ENCODE measurements at places on chromosomes 3 and 15.

- no peak for DNase-seq
Measured at GRCh38 chr3:9422712-9423424, 25.5 kb downstream of the SETD5 start.

DNA sequence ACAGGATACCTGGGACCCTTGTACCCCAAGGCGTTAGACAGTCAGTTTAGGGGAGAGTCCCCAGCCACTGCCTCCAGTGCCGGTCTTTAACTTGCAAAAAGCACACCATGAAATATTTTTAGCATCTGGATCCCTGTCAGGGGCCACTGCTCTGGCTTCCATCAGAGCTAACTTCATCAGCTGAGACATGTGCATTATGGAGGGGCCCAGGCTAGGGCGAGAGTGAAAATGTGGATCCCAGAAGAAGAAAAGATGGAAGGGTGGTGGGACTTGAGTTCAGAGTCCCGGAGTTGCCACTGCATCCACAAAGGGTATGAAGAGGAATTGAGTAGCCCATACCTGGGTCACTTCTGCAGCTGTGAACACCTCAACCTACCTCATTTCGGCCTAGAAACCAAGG, 23.5 kb upstream of the SPATA12 start:
- no peak for DNase-seq

- no peak for DNase-seq
Measured at GRCh38 chr3:30658328-30659052, 52.1 kb downstream of the TGFBR2 start.

GRCh38 chr3:53518495-53518981, 24.1 kb downstream of the CACNA1D start:
- DNase-seq = no peak

DNA sequence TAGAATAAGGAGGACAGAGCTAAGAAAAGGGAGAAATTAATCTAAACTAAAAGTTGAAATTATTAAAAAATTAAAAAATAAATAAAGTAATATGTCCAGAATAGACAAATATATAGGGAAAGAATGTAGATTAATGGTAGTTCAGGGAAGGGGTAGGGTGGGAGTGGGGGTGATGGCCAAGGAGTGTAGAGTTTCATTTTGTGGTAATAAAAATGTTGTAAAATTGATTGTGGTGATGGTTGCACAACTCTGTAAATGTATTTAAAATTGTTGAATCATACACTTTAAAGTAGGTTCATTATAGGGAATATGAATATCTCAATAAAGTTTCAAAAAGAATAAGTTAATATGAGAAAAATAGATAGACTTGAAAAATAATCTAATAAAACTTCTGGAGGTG, 21.0 kb upstream of the FNDC3B start:
- DNase-seq = no peak

- no peak for DNase-seq
Measured at GRCh38 chr15:40256638-40257235, 17.9 kb downstream of the PAK6 start.

DNA sequence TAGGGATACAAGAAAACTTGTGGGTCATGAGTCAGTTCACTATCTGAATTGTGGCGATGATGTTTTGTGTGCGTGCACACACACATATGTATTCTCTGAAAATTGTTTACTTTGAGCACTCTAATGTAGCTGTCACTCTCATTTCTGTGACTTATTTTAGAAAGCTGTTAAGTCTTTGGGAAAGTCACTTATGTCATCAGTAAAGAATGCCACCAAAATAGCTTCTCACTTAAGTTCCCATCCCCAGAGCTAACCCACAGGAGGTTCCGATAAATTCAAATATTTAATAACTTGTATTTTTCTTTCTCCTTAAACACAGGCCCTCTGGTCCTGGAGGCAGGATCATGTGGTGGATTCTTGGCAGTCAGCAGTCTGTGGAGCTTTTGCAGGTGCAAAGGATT, 138.3 kb downstream of the LRIG1 start:
- no peak for DNase-seq

GRCh38 chr15:29035336-29036285, 149.8 kb downstream of the APBA2 start:
- DNase-seq = no peak

GRCh38 chr15:35055416-35056105, 29.5 kb downstream of the NANOGP8 start:
- DNase-seq = no peak

DNA sequence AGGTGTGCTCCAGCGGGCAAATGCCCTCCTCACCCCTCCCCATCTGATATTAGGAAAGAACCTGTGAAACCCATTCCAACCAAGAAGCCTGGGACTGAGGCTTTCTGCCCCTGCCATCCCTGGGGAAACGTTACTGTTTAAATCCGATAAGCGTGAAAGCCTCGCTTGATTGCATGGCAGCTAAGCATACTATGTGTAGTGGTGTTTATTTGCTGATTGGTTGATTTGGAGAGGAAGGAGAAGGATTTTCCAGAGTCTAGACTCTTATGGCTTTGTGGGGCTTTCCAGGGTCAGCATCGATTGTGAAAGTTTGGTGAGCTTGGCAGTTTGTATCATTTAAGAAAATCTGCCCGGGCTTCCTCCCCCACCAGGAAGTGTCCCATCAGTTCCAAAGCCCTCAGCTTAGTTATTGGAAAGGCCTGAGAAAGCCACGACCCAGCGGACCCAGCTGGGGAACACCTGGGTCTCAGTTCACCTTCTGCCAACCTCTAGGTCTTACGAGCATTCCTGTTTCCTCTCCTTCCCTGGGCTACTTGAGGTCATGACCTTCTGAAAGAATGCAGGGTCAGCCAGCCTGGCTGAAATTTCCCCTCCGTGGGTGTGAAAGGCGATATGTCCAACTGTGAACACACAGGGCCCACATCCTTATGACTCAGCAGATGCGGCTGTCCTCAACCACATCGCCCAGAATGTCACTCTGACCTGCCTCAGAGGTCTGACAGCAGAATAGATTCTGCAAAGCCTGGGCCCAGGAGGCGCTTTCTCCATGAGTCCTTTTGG, 62.8 kb upstream of the HERC1 start:
- no peak for DNase-seq

DNA sequence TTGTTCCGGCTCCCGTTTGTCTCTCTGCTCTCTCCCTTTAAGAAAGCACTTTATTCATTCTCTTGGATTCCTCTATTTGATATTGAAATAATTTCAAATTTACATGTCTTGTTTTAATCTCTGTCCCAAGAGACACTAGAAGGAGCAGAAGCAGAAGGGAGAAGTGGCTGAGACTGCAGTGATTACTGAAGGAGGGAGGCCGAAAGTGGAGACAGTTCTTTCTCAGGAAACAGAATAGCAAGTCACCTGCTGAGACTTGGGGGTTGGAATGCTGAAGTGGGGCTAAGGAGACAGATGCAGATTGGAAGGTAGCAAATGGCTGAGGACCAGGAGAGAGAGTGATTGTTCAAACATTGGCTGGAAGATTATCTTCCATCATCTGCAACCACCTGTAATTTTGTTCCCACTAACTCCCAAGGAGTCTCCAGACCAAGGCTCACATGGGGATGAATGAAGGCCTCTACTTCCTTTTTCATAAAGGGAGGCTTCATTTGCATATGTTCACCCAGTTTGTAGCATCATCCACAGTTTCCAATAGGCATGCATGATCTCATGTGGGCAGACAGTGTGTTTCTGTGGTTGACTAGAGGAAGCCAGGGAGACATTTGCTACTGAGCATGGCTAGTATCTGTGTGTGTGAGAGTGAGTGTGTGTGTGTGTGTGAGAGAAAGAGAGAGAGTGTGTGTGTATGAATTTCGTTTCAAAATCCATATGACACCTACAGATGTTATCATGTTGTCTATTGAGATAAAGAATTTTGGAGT, 24.0 kb downstream of the LTF start:
- DNase-seq = no peak

DNA sequence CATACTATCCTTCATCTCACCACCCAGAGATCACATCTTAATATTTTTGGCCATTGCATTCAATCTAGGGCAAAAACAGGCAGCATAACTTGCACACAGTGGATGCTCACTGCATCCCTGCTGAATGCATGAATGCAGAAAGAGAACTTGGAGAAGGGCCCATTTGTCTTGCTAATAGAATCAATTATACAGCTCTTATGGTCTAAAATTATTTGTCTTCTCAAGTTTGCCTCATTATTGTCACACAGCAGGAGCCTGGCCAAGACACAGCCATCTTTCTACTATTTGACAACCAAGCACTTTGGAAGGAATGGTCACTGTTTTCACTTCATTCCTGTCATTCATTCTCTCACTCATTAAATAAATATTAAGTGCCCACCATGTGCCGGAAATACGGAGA, 1.2 kb upstream of the ARHGEF26 start:
- DNase-seq = no peak

DNA sequence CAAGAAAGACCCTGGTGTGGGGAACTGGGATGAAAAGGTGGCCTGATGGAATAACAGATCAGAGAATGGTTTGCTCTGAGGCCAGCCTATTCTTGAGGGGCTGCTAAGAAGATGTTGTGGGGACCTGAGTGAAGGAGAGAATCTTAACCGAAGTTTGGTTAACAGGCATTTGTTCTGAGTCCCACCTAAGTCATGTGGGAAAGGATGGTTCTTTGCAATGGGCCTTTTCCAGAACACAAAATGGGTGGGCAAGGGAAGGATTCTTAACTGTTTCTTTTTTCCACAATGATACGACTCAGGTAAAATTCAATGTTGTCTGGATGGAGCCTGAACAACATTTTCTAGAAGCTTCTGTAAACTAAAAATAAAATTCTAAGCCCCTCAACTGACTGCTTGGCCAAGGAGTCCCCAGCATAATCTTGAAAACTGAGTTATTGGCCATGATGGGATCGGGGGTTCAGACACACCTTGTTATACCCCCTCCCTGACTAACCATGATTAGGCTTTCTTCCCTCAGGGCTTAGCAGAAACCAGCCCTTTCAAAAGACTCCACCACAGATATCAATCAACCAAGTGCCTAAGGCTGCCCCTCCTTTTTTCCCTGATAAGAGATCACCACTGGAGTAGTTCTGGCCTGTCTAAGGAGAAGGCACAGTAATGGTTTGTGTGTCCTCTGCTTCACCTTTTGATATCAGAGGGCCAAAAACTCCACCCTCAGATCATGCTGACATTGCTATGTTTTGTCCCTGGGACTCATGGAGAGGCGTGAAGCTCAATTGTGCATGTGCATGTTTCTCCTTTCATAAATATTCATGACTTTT, 30.1 kb downstream of the SCN11A start:
- DNase-seq = no peak

DNA sequence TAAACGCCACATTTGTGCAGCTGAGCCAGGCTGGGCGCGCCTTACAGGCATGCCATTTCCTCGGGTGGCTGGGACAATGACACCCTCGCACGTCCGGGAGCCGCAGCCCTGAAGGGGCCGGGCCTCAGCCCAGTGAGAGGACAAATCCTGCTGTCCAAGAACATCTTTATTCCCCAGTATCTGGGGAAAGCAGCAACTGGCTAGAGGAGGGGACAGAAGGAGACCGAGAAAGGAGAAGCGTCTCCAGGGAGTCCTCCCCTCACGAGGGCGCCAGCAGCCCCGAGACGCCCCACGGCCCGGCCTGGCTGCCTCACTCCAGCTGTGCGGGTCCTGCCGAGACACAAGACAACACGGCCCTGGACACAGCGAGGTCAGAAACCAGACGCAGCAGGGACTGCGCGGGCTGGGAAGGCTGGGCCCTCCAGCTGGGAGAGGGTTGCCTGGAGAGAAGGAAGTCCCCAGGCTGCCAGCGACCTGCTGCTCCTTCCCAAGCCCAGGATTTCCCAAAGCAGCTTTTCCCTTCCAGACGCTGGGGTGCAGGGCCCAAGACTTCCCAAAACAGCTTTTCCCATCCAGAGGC, 130.2 kb downstream of the CHSY1 start:
- no peak for DNase-seq

DNA sequence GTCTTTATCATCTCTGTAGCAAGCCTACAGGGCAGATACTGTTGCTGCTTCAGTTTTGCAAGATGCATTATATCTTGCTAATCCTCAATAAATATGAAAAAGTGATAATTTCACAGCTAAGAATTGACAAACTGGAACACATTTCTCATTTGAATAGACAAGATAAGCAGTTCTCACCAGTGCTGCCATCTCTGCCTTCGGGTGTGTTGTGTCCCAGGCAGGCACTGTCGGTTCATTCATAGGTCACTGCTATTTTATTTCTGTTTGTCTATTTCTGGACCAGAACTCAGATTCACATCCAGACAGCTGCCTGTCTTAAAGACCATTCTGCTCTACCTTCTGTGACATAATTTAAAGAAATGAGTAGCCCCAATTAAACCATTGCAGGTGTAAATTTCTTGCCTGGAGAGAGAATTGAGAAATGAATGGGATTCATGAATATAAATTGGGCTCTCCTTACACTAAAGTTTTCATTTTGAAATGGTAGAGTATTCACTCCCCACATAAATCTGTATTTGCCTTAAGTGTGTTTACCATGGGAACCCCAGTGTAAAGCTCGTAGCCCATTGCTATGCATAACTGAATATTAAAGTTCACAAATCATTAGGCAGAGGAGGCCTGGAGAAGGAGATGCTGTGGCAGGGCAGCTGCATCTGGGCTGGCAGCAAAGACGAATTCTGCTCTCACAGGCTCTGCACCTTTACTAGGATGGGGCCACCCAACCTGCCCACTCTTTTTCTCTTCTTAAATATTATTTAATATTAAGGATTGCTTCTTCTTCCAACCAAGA, 149.9 kb downstream of the ARPP21 start:
- no peak for DNase-seq

Measured in activated CD8-positive, alpha-beta memory T cell treated with anti-CD3 and anti-CD28 coated beads for 1 hour (primary cell).